ENCODE measurements at places on chromosomes 4 and X.

- DNase-seq, result no peak
Observed at GRCh38 chr4:88327665-88328064, 43.3 kb upstream of the PPM1K start.

DNA sequence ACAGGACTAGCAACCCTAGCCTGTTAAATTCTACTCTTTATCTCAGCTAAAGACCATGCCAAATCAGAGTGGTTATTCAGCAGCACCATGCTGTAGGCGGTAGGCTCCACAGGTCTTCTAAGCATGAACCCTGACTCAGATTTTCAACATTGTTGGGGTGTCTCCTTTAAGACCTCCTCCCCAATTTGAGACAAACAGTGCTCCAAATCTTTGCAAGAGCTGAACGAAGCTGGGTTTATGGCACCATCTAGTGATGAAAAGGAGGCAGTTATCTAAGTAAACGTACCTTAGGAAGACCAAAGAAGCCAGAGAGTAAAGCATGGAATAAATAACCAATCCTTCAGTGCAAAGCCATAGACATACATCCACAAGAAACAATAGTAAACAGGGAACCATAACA lies 334.5 kb upstream of the SLC7A11 start:
- no peak for DNase-seq

DNA sequence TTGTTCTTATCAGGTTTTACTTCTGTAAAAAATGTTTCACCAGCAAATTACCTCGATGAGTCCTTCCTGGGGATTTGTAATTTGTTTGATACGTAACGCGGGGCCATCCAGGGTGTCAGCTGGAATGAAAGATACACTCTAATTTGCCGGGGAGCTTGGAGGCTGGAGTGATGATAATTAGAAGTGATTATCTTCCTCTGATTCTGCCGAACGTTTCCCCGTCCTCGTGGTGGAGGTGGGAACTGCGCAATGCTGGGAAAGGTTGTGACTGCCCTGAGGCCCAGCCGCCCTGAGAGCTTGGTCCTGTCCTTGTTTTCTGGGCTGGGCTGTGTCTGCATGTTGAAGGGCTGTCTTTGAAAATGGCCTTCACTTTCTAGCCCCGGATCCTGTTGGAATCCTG lies 48.0 kb downstream of the SORCS2 start:
- DNase-seq, result no peak

DNA sequence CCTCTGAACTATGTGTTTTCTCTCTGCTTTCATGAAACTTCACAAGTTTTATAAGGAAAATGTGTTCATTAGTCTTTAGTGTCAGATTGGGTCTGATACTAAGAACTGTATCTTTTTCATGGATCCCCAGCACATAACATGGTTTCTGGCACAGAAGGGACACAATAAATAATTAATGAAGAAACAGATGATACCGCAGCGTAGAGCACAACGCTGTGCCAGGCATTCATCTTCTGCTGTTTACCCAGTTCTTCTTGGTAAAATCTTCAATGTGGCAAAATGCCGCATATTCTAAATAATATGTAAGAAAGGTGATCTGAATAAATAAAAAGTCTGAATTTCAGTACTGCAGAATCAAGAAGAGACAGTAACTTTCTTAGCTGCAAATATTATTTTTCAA lies 12.3 kb downstream of the SCARB2 start:
- no peak for DNase-seq

GRCh38 chr4:39036172-39036571 lies 4.0 kb upstream of the TMEM156 start:
- DNase-seq, result no peak

DNA sequence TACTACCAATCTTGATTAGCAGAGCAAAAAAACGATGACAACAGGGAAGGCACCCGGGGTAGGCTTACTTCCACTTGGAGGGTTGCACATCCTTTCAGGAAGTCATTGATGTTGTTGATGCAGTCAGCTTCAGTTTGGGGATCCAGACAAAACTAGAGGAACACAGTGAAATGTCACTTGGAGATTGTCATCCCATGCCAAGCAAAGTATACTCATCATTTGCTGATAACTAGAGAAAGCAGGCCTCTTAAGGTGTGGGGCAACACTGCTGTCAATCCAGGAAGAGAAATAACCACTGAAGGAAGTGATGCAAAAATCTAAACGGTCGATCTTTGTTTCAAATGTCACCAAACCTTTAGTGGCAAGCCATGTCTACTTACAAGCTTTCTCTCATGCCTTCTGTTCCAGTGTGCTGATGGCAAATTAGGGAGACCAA lies 1.4 kb downstream of the ARHGEF6 start:
- DNase-seq, result no peak

- DNase-seq, result no peak
Observed at GRCh38 chr4:40719008-40719623, 30.6 kb upstream of the NSUN7 start.

GRCh38 chr4:3770323-3771163 lies 4.4 kb downstream of the ADRA2C start:
- no peak for DNase-seq

- DNase-seq, result no peak
Observed at GRCh38 chrX:139287155-139287924, 243.2 kb upstream of the F9 start.

GRCh38 chr4:163113921-163114713 lies 52.6 kb downstream of the NAF1 start:
- no peak for DNase-seq

All from gastrocnemius medialis (tissue), 4 donors.